ENCODE measurements at places on chromosomes 5 and 9.

DNA sequence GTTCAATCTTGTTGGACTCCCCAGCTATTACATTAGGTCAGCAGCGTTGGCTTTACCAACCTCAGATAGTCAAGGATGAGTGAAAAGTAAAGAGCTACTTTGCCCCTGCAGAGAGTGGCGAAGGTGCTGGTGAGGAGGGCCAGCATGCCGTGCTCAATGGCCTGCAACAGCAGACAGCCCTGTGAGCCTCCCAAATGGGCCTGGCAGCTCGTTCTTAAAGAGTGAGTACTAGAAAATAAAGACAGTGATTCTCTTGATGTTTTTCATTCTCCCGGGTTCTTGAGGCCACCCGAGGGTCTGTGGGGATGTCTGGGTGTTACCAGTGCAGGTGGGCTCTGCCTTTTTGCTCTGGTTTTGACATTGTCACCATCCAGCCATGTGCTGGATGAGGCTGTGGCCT is 16.2 kb downstream of the GADD45G start:
- no peak for DNase-seq

DNA sequence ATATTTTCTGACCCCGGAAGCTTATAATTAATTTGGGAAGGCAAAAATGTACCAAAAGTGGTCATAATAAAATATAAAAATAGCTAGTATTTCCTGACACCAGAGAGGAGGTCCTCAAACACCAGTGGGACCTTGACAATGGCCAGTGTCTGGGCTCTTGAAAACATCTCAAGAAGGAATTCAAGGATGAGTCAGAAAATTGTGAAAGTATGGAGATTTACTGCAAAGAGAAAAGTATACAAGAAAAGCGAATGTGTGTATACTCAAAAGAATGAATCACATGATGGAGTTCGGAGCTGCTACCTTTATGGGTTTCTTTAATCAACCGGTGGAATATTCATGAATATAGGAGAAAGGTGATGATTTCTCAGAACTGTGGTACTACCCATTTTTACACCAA is 1709.0 kb upstream of the WWC1 start:
- DNase-seq: no peak

DNA sequence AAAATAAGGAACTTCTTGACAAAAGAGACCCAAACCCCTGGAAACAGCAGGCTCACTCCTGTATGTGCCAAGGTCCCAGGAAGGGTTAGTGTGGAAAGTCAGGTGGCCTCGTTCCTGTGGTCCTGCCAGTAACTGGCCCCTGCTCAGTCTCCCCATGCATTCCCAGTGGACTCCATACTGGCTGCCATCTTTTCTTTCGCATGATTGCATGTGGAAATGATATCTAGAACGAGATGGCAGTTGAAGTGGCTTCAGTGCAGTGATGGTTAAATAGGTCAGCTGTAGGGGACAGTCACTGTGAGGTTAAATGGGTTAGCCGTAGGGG is 30.4 kb downstream of the AHRR start:
- DNase-seq: no peak

GRCh38 chr9:26535151-26535550 is 357.5 kb downstream of the CAAP1 start:
- DNase-seq: no peak

DNA sequence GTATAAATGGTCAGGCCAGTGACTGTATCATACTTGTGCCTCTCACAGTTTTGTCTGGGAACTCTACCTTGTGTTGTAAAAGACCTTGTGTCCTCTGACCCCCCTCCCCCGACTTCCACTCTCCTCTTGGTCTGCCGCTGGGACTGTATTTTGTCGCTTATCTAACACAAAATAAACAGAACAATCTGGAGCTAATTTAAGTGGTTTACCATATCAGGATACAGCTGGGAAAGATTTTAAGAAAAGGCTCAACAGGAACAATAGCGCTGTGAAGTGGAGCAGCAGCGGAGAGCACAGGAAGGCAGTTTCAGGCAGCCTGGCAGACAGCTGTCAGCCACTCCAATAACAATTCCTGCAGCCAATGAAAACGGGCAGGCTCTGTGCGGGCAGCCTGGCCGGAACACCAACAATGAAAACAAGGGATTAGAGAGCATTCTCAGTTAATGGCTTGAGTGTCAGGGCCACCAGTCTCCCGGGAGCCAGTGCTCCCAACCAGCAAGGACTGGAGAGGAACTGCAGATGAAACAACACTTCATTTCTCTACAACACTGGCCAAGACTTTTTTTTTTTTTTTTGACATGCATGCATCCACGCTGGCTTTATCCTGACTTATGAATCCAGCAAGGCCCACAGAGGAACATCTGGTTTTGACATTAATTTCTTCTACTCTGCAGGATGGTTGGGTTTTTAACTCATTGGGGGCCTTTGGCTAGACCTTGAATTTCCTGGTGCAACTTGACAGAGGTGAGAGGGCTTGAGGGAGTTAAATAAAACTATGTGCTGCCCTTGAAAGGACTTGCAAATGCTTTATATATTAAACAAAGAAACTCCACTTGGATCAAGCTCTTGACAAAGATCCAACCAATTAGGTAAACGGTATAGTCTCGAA is 76.7 kb downstream of the ARSB start:
- no peak for DNase-seq

DNA sequence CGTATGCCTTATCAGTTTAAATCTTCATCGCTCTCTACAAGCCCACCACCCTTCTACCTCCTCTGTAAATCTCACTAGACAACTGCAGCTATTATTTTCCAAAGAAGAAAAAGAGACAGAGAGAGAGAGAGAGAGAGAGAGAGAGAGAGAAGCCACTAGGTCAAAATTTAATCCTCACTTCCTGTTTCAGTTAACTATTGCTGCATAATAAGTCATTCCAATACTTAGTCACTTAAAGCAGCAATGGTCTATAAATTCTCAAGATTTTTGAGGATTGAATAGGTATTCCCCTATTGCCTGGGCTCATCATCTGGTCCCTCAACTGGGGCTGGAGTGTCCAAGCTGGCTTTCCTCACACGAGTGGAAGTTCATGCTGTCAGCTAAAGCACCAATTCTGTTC is 68.8 kb downstream of the ITGA1 start:
- no peak for DNase-seq

DNA sequence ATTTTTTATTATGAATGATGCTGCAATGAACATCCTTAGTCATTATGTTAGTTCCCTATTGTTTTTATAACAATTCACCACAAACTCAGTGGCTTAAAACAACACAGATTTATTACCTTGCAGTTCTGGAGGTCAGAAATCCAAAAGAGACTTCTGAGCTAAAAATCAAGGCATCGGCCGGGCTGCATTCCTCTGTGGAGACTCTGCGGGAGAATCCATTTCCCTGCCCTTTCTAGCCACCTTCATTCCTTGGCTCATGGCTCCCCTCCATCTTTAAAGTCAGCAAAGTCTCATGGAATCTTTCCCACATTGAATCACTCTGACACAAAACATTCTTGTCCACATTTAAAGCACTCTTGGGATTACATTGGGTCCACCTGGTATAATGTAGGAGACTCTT is 38.6 kb downstream of the SNX18 start:
- no peak for DNase-seq

- DNase-seq: no peak
Measured at GRCh38 chr9:133202688-133203453, 6.2 kb downstream of the OBP2B start.

- DNase-seq: peak; percentile 79
Measured at GRCh38 chr9:121550569-121551512, 51.2 kb upstream of the GGTA1 start.

DNA sequence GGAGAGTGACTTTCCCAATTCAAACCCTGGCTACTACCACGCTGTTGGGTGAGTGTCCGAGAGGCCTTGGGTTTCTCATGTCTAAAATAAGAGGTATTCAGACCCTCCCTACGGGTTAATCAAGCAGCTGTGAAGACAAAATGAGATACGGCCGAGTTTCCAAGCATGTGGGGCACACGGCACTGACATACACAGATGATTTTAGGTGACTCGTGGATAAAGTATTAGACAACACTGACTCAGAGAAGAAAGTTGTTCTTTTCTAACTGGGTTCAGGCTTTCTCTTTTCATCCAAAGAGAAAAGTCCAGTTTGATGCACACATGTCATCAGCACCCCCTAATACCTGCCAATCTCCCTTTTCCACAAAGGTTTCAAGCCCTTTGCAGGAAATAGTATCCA is 15.6 kb downstream of the FOXI1 start:
- no peak for DNase-seq

DNA sequence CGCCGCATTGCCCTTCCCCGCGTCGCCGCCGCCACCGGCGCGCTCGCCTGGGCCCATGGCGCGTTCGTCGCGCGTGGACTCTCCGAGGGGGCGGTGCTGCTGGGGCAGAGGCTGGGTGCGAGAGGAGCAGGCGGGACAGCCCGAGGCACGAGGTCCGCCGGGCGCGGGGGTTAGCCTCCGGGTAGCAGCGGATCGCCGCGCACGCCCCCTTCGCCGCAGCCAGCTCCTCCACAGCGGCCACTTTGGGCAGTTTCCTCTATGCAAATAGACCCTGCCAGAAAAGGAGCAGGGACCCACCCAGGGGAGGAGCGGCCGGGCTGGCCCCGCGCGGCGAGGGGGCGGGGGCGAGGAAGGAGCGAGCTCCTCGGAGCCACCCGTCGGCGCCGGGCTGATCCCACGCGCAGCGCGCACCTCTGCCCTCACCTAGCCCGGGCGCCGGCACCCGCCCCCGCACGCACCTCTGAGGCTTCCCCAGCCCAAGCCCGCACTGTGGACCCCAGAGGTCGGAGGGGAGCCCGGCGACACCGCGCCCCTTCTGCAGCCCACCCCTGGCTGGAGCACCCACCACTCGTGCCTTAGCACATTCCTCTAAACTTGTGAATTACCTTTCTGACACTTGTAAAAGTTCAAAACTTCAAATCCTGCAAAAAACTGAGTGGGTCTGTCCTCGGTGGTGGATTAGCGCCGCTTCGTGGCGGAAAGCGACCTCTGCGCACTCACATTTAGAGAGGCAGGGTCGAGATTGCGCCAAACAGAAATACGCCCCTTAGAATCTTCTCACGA is at the start of gene COL23A1:
COL23A1 (minus strand) TSS at position 253 of the 783 bp plus-strand sequence.
- no peak for DNase-seq

DNA sequence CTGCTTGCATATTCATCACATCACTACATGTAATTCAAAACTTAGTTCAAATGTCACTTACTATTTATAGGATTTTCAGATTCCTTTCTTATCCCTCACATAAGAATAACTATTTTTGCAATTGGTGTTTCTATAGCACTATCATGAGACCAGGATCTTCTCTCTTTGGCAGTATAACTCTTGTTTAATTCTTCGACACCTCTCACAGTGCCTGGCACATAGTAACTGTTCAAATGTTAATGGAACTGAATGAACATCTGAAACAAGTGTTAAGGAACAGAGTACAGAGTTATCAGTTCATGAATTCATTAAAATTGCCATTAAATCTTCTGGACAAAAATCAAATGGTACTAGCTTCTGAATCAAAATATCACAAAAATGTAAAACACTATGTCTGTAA is 40.0 kb downstream of the FBXL17 start:
- DNase-seq: no peak

- DNase-seq: peak; percentile 78
Measured at GRCh38 chr9:35914301-35914807, 5.1 kb downstream of the SPAAR start.

DNA sequence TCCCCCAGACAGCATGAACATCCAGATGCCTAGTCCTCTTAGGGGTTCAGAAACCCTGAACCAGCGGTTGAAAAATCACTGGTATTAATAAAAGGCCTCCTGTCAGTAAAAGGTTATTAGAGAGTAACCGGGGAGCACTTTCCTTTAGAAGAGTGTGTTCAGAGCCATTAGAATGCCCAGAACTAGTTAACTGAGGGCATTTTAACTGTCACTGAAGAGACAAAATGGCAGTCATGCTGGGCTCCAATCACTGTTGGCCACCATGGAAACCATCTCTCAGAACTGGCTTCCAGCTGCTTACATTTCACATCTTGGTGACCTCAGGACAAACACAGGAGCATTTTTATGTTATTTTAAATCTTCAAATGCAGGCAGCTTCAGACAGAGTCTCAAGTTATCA is 36.2 kb upstream of the GDA start:
- no peak for DNase-seq

GRCh38 chr5:38237681-38238080 is 20.7 kb upstream of the EGFLAM start:
- no peak for DNase-seq

DNA sequence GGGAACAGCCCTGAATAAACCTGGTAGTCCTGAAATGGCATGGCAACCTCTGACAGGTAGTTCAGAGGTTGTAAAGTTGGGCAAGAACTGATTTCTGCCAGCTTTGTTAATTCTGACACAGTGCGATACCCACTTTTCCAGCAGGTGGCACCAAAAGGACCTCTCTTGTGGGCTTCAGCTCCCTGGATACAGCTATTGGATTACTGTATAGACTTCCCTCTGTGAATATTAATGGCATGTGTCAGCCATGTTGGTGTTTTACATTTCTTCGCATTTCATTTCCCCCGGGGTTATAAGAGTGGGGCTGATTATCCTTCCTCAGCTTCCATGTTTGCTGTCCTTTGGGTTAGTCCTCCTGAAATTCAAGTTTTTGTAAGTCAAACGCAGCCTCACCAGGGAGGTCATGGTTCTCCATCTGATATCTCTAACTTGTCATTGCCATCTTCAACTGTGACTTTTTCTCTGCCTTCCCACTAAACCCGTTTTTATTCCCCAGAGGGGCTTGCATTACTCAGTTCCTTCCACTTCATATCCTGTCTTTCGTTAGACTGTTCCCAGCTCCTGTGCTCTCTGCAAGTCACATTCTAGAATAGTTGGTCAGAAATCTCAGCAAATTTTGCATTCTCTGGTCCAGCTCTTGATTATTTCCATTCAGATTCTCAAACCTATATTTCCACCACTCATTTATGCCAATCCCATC is 135.6 kb downstream of the LIFR start:
- peak; percentile 72 for DNase-seq

DNA sequence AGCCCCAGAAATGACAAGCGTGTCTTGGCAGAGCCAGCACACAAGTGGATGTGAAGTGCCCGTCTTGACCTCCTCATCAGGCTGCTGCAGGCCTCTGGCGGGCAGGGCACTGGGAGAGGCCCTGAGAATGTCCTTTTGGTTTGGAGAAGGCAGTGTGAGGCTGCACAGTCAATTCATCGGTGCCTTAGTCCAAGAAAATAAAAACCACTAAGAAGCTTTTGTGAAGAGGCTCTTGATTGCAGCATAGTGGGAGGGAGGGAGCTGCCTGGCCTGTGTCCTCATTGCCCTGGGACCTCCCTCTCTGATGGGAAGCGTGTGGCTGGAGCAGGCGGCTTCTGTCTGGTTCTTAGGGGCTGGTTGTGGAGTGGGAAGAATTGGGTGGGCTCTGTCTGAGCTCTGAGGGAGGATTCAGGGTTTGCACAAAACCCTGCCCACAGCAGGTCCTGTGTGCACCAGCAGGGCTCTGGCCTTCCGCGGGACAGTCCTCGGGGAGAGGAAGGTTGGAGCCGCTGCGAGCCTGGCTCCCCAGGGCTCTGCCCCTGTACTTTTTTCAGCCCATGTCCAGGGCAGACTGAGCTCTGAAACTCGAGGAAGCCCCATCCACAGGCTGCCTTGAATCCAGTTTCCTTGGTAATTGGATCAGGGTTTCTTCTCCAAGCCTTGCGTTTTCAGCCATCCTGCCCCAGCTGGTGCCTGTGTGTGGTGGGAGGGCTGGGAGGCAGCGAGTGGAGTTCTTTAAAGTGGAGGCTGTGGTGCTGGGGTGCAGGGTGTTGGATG is 1.1 kb downstream of the HRCT1 start:
- no peak for DNase-seq

- DNase-seq: no peak
Measured at GRCh38 chr9:69012696-69013381, 1.1 kb downstream of the PRKACG start.

GRCh38 chr5:11602298-11602697 is 301.9 kb downstream of the CTNND2 start:
- no peak for DNase-seq

GRCh38 chr5:129629575-129629974 is 118.3 kb upstream of the MINAR2 start:
- DNase-seq: no peak

- no peak for DNase-seq
Measured at GRCh38 chr5:6601271-6601670, 31.6 kb downstream of the NSUN2 start.

All from left lobe of liver (tissue), 2 donors.